ENCODE measurements at places on chromosomes 5 and 9.

GRCh38 chr9:90841615-90842014 is 40.0 kb downstream of the SYK start:
- DNase-seq, result no peak

DNA sequence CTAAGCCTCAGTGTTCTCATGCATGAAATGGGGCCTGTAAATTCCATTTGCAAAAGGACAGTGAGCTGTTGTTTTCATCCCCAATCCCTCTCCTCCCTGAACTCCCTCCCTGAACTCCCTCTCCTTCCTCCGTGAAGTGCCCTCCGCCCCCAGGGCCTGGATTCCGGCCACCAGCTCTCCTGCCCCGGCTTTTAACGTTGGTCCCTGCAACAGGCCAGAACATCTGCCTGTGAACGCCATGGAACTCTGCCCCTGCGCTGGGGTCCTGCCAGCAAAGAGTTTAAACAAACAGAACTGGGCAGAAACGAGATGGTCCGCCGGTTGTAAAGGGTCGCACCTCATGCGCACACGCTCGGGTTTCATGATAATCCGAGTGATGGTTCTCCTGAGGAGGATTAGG is 62.4 kb downstream of the SMIM23 start:
- no peak for DNase-seq

DNA sequence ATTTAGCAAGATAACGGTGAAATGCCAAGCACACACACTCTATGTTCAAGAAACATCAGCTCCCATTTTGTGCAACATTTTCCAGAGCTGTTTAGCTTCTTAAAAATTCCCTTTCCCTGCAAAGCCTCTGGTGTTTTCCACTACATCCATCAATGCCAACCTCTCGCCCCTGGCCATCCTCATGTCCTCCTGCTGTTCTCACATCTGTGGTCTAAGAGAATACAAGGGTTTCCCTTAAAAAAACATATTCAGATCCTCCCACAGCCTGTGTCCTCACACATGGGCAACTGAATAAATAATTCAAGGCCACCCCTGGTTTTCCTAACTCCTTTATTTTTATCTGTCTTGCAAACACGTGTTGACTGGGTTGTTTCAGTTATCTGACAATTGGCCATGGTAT is 70.3 kb downstream of the PAPPA start:
- no peak for DNase-seq

GRCh38 chr5:32837211-32837610 is 126.1 kb downstream of the NPR3 start:
- no peak for DNase-seq

DNA sequence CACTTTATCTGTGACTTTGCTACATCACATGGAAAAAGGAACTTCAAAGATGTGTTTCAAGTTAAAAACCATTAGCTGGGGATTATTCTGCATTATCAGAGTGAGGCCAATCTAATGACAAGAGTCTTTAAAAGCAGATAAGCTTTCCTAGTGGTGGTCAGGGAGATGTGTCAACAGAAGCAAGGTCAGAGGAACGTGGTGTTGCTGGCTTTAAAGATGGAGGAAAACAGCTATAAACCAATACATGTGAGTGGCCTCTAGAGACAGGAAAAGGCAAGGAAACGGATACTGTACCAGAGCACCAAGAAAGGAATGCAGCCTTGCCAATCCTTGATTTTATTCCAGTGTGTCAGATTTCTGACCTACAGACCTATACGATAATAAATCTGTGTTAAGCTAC is 204.2 kb downstream of the TAF11L14 start:
- no peak for DNase-seq

All from immature natural killer cell (primary cell).